ENCODE measurements at places on chromosomes 1 and 21. TPM values are rescaled to one million over a fixed set of nuclear protein-coding genes. Genes with fewer than 3 reads are reported as not detected.

- no peak for DNase-seq
Observed at GRCh38 chr21:32070676-32071330, 198.0 kb downstream of the HUNK start.

GRCh38 chr21:45090966-45091365 is 16.6 kb downstream of the ADARB1 start:
- DNase-seq: no peak

DNA sequence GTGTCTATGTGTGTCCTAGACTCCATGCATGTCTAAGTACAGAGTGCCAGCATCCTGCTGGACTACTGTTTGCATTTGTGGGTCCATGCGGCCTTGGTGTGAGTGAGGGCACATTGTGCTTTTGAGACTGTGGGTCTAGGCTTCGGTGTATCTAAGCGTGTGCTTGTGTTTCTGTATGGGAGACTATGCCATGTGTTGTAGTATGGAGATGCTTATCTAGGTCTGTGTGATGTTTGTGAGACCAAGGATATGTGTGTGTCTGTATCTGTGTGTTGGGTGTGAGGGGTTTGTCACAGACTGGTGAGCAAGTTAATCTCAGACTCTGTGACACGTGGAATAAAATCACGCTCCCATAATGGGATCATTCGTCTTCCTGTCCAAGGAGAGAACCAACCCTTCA is 14.5 kb downstream of the AHDC1 start:
- no peak for DNase-seq

The CD48 gene
- 0.57 TPM for total RNA-seq

DNA sequence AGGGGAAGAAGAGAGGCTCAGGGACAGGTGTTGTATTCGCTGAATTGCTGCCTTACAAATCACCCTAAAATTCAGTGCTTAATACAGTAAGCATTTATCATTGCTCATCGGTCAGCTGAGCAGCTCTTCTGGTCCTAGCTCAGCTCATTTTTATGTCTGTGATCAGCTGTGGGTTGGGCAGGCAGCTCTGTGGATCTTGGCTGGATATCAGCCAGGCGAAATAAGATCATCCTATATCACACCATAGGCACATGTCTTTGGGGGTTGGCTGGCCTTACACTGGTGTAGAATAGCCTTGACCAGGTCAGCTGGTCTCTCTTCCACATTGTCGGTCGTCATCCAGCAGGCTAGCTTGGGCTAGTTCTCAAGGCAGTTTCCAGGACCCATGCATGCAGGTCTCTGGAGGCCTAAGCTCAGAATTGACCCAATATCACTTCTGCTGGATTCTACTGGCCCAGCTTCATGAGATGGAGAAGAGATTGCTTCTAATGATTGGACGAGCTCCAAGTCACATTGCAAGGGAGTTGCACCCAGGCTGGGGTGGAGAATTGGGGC is 448.6 kb downstream of the KIF26B start:
- peak; percentile 24 for DNase-seq

The GNG12 gene
- 40.5 TPM for total RNA-seq

- DNase-seq: no peak
Observed at GRCh38 chr21:17472592-17473271, 40.1 kb upstream of the CXADR start.

The CACNA1S gene
- total RNA-seq: 0.05 TPM

- no peak for DNase-seq
Observed at GRCh38 chr1:22055463-22055862, 3.0 kb downstream of the CDC42 start.

- no peak for DNase-seq
Observed at GRCh38 chr1:228161866-228162265, 3.7 kb upstream of the IBA57 start.

DNA sequence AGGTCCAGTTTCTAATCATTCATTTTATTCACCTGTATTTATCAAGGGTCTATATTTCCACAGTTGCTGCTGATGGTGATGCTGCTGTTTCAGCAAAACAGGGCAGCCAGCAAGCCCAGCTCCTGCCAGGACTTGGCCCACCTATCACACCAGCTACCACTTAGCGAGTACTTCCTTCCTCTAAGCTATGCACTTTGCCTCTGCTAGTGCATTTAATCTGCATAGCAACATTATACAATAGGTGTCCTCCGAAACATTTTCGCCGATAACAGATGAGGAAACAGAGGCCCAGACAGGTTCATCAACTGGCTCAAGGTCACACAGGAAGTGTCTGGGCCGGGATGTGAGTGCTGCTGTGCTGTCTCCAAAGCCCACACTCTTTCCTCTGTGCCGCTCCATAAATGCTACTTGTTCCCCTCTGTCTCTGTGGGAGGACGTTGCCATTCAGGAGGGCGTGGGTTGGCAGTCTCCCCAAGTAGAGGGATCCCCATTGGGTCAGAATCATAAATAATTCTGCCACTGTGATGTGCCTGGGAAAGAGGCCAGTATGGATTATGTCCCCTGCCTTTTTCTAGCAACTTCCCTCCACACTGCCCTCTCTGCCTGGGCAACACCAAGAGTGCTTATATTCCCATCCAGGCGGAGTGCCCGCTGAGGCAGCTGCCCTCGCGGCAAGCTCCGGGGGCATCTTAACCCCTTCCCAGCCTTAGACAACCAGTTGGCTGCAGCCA is 9.4 kb upstream of the PLEKHA6 start:
- no peak for DNase-seq

DNA sequence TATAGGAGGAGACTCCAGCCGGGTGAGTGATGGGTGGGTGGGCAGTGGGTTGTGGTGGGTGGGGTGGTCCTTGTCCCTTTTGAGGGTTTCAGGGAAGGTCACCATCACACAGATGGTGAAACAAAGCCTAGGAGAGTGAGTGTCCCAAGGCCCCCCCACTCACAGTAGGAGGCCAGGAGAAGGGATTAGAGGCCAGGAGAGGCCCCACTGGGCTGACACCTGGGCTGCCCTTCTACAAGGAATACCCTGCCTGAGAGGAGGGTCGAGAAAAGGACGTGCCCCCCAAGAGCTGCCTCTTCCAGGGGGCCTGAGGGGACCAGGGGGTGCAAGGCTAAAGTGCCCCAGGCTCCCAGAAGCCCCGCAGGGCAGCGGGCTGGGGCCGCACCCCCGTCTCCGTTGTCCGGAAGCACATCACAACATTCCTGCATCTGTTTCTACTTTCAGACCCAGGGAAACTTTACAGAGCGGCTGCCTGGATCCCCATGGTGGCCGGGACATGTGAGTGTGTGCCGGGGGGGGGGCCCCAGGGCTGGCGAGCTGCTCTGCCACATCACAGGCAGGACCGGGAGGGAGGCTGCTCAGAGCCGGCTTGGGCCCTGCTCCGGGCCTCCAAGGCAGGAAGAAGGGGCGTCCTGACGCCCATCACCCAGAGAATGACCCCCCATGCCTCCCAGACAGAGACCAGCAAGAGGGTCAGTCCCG is 68.2 kb downstream of the ARHGEF16 start:
- no peak for DNase-seq

The CCDC190 gene
- total RNA-seq: 0.13 TPM

GRCh38 chr1:154661110-154661509 is 53.1 kb upstream of the ADAR start:
- no peak for DNase-seq

- DNase-seq: no peak
Observed at GRCh38 chr1:109252893-109253802, 3.8 kb downstream of the CELSR2 start.

DNA sequence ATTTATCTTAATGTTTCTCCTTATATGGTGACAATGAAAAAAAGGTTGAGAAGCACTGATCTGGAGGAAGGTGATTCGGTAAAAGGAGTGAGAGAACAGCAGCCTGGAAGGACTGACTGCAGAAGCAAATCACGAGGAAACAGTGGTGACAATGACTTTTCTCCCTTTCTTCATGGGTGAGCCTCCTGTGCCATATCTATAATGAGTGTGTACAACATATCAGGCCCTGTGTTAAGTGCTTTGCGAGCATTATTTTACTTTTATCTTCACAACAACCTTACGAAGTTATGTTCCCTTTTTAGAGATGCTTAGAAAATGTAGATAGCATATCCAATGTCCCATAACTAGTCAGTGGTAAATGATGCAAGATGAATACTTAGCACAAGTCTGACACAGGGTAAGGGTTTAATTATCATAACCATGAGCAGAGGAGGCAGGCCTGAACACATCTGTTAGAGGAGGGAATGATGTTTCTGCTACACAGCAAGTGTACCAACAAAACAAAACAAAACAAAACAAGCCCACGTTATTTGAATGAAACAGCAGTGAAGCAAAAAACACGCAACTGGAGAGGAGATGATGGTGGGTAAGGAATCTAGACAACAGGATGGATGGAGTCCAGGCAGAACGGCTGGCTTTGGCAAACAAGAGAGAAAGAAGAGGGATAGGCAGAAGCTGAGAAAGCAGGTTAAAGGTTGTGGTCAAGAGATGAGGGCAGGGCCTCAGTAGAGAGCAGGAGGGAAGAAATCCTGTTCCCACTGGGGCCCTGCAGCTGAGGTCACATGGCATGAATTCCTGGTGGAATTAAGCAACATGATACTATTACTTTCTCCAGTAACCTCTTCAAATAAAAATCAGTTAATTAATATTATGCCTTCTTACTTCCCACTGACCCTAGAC is 29.6 kb downstream of the GNG12 start:
- DNase-seq: no peak

GRCh38 chr1:51837243-51837642 is 41.3 kb downstream of the NRDC start:
- DNase-seq: no peak

The HJV gene
- total RNA-seq: not detected

DNA sequence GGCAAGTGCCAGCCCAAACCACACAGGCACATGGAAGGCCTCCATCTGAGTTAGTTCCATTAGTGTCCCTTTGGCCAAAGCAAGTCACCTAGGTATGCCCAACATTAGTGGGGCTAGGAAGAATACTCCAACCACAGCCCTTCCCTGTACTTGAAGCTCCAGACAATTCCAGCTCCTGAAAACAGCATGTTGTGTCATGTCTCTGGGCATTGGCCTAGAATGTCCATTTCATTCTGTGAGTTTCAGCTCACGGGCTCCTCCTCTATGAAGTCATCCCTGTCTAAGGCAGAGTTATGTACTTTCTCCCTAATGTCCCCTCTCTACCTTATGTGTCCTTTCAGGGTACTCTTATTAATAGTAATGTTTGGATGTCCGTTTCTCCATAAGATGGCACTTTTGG is 96.5 kb upstream of the SPATA6 start:
- DNase-seq: no peak

DNA sequence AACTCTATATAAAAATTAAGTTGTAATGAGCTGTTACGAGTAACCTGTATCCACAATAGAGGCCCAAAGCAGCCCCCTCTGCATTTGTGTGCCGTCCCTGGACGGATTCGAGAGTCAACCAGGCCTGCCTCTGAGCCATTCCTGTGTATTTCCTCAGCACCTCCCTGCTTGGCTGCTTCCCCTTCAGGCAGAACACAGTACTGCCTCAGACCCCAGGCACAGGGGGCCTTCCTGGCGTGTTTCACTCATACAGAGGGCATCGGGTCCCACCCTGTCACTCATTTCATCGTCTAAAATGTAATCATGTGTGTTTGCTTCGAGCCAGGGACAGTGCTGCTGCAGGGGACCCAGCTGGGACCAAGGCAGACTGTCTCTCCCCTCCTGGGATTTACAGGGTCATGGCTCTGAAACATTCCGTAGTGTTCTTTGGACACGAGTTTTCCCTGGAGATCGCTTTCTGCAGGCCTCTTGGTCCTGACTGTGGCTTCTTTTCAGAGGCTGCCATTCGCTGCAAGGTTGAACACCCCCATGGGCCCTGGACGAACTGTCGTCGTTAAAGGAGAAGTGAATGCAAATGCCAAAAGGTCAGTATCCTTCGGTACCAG is 19.4 kb downstream of the LGALS8 start:
- no peak for DNase-seq

DNA sequence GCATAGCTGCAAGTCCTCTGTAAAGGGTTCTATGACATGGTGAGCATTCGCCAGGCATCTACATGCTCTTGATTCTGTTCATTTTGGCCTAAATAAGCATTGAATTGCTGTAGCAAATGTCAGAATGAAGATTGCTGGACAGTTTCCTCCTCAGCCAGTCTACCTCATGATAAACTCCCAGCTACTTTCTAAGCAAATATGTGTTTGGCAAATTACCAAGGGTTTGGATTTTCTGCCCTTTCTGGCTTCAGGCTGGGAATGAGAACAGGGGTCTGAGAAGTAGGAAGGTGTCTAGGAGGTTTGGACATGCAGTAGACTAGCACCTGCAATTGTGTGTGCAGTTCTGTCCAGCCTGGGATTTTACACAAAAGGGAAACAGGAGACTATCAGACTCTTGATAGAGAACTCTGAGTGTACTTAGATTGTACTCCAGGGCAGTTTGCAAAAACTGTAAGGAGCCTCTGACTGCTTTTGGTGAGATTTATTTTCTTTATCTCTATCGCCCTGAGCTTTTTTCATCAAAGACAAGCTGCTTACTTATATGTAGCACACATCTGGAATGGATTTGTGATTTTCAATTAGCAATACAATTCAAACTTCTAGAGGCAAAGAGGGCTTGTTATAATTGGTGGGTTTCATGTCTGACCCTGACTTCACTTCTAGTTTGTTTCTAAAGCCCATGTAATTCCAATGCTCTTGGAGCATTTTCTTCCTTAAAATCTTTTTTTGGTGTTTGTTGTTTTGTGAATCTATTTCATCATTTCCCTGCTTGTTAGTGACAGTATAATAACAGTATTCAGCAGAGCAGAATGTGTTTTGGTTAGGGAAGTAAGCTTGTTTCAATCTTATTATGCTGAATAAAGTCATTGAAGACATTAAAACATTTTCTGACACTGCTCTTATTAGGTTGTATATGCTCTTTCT is 150.8 kb downstream of the VPS13D start:
- DNase-seq: no peak

The CLCA4 gene
- total RNA-seq: not detected

The HPDL gene
- total RNA-seq: 2.4 TPM

DNA sequence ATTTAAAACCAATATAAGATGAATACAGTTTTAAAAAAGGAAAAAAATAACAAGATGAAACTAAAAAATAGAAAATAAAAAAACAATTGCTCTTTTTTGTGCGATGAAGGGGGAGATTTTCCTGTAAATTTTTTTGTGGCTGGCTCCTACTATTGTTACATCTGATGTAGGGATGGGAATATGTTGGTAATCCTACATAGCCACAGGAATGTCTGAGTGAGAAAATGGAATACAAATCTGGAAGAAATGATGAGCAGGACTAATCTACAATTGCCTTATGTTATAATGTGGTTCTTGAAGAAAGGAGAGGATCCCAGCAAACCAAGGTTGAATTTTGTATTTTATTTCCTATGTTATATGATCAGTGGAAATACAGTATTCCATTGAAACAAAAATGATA is 40.9 kb downstream of the ATP6V1G3 start:
- DNase-seq: no peak

DNA sequence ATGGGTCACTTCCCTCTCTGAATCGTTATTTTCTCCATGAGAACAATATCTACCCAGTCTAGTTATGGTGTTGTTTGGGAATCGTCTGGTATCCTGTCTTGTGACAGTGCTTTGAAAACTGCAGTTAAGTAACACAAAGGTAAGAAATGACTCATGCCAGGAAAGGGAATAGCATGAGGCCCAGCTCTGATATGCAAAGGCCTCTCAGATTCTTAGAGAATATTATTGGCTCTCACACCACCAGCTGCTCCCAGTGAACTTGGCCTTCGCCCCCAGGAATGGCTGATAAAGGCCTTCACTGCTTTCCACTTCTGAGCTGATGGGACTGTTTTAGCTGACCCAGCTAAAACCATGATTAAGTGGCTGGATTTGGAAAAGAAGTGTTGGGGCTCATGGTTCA is 27.1 kb downstream of the NEK2 start:
- no peak for DNase-seq

GRCh38 chr21:45192332-45192731 is 95.4 kb downstream of the POFUT2 start:
- no peak for DNase-seq

GRCh38 chr1:19704247-19705113 is 39.8 kb downstream of the HTR6 start:
- DNase-seq: peak; percentile 85

All from mesothelial cell of epicardium (in vitro differentiated cells).